ENCODE measurements at places on chromosomes 7 and 10. TPM values are rescaled to one million over a fixed set of nuclear protein-coding genes. Genes with fewer than 3 reads are reported as not detected.

DNA sequence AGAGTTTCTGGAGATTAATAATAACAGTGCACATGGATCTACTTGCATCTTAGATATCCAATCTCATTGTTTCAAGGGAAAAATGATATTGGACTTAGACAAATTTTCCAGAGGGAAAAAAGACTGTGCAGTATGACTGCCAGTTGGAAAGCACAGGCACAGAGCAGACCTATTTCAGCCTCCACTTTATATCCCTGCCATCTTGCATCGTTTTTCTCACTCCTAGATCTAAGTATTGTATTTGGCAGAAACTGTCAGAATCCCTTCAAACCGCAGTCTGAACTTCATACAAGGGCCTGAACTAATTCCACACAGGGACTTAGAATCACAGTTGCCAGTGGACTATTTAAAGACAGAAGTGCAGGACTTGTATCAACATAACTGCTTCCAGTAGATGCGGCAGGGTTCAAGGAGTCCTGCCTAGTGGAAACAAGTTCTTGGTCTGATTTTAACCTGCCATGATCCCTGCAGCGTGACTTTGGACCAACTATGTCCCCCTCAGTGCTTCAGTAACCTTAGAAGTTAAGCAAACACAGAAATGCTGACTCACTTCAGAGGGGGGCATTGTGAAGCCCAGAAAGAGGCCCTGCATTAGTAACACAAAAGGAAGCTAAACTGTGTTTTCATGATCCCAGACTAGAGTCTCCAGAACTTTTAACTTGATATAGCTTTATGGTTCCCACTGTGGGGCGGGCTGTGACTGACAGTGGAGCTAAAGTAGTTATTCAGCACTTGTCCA is 95.7 kb upstream of the PALS2 start:
- H3K27me3 ChIP-seq: no peaks in the 10 kb centered on the region
- H3K27ac ChIP-seq: no peak overlapping the region

DNA sequence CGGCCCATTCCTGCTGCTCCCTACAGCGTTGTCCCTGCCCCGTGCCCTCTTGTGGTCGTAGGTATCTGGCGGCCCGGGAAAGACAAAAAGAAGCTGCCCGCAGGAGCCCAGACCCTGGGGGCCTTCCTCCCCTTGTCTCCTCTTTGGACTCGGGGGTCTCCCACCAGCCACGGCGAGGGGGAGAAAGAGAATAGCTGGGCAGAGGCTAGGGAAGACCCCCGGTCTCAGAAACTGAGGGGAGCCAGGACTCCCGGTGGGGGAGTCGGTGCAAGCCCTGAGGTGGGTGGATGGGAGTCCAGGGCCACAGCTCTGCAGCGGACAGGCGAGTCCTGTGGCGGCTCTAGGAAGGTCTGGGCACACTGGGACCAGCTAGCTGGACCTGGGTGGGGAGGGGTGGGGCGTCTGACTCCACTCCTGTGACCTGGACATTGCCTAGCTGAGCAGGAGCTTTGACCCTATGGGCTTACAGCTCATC is 1.3 kb upstream of the SH2D4B start:
- peak overlapping the region; percentile 62 for H3K4me3 ChIP-seq
- peaks cover 13% of the 10 kb centered on the region for H3K4me1 ChIP-seq
- H3K27me3 ChIP-seq: no peaks in the 10 kb centered on the region
- peak overlapping the region; percentile 85 for H3K27ac ChIP-seq
- no peaks in the 10 kb centered on the region for H3K36me3 ChIP-seq
- no peak for DNase-seq

- H3K4me3 ChIP-seq: no peak overlapping the region
- H3K4me1 ChIP-seq: no peaks in the 10 kb centered on the region
- DNase-seq: no peak
- no peaks in the 10 kb centered on the region for H3K36me3 ChIP-seq
- no peak overlapping the region for H3K27ac ChIP-seq
- H3K27me3 ChIP-seq: no peaks in the 10 kb centered on the region
Observed at GRCh38 chr10:113626809-113627355, 37.0 kb downstream of the NRAP start.

GRCh38 chr7:74452748-74453321 is 871 bp upstream of the GTF2IRD1 start:
- DNase-seq: no peak
- H3K4me3 ChIP-seq: peak overlapping the region; percentile 72
- no peaks in the 10 kb centered on the region for H3K36me3 ChIP-seq

DNA sequence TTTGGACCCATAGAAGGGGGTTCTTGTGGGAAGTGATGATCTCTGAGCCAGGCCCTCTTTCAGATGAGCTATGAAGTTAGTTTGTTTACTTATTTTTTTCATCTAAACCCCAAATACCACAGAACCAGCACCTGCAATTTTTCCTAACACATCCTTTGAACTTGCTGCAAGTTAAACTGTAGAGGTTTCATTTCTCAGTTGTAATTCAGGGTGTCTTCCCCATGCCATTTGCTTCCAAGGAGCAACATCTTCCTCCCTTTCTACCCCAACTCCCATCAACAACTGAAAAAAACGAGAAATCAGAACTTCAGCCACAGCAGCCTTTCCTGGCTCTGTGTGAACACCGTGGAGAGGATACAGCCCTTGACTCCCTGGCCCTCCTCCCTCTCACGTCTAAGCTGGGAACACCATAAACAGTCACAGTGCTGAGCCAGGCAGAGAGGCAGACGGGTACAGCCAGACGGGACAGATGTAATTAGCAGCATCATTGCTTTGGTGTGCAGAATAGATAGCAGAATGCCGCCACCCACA is 63.6 kb downstream of the RGS10 start:
- DNase-seq: no peak
- H3K27ac ChIP-seq: no peak overlapping the region
- H3K4me3 ChIP-seq: no peak overlapping the region
- H3K36me3 ChIP-seq: no peaks in the 10 kb centered on the region
- peaks cover 4% of the 10 kb centered on the region for H3K4me1 ChIP-seq

DNA sequence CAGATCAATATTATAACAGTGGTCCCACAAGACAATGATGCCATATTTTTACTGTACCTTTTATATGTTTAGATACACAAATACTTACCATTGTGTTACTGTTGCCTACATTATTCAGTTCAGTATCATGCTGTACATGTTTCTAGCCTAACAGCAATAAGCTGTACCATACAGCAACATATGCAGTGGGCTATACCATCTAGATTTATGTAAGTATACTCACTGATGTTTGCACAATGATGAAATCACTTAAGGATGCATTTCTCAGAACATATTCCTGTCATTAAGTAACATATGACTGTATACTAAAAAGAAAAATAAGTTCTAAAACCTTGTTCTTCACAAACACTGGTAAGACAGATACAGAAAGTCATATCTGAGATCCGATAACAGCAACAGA is 468.6 kb upstream of the SEMA3A start:
- no peak overlapping the region for H3K27ac ChIP-seq
- no peaks in the 10 kb centered on the region for H3K4me1 ChIP-seq
- no peak for DNase-seq
- no peaks in the 10 kb centered on the region for H3K27me3 ChIP-seq
- no peak overlapping the region for H3K4me3 ChIP-seq

DNA sequence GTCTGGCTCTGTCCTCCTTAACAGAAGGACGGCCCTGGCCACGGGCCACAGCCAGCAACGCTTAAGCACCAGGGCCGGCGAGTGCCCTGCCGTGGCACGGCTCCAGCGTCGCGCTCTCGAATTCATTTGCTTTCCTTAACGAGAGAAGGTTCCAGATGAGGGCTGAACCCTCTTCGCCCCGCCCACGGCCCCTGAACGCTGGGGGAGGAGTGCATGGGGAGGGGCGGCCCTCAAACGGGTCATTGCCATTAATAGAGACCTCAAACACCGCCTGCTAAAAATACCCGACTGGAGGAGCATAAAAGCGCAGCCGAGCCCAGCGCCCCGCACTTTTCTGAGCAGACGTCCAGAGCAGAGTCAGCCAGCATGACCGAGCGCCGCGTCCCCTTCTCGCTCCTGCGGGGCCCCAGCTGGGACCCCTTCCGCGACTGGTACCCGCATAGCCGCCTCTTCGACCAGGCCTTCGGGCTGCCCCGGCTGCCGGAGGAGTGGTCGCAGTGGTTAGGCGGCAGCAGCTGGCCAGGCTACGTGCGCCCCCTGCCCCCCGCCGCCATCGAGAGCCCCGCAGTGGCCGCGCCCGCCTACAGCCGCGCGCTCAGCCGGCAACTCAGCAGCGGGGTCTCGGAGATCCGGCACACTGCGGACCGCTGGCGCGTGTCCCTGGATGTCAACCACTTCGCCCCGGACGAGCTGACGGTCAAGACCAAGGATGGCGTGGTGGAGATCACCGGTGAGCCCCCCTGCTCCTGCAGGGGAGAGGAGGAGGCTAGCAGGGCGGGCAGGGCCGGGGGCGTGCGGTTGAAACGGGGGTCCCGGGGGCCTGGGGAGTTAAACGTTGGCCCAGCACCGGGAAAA is at the start of gene HSPB1:
Gene HSPB1 (plus strand): TSS at position 327 of the 855 bp plus-strand sequence. CDS start 40 bp downstream, at position 367.
- peak; percentile 97 for DNase-seq
- H3K27ac ChIP-seq: peak within 1 kb of the TSS; percentile 95
- H3K4me1 ChIP-seq: peaks cover 33% of the 10 kb centered on the region
- H3K4me3 ChIP-seq: peak within 1 kb of the TSS; percentile 97
- peaks cover 11% of the 10 kb centered on the region for H3K36me3 ChIP-seq
- H3K27me3 ChIP-seq: no peaks in the 10 kb centered on the region

The COL13A1 gene
- 9.2 TPM for total RNA-seq

- no peaks in the 10 kb centered on the region for H3K27me3 ChIP-seq
- H3K36me3 ChIP-seq: no peaks in the 10 kb centered on the region
- H3K27ac ChIP-seq: peak overlapping the region; percentile 67
- H3K4me3 ChIP-seq: peak overlapping the region; percentile 55
- H3K4me1 ChIP-seq: peaks cover 31% of the 10 kb centered on the region
Observed at GRCh38 chr7:105268511-105269392, 120.0 kb downstream of the SRPK2 start.

The TBX20 gene
- 0.65 TPM for total RNA-seq

DNA sequence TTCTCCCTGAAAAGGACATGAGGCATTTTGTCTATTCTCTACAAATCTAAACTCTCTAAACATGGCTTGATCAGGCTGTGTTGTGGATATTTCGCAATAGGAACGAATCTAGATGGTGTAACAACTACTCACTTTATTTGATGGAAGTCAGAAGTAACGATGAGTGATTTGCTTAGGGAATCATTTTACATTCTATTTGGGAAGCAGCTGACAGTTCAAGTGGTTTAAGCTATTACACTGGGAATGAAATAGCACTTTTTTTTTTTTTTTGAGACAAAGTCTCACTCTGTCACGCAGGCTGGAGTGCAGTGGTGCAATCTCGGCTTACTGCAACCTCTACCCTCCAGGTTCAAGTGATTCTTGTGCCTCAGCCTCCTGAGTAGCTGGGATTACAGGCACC is 44.1 kb downstream of the NPY start:
- no peaks in the 10 kb centered on the region for H3K36me3 ChIP-seq
- no peak overlapping the region for H3K27ac ChIP-seq
- peak; percentile 53 for DNase-seq
- no peaks in the 10 kb centered on the region for H3K27me3 ChIP-seq
- H3K4me3 ChIP-seq: no peak overlapping the region

The ARMH3 gene
- 38.6 TPM for total RNA-seq

DNA sequence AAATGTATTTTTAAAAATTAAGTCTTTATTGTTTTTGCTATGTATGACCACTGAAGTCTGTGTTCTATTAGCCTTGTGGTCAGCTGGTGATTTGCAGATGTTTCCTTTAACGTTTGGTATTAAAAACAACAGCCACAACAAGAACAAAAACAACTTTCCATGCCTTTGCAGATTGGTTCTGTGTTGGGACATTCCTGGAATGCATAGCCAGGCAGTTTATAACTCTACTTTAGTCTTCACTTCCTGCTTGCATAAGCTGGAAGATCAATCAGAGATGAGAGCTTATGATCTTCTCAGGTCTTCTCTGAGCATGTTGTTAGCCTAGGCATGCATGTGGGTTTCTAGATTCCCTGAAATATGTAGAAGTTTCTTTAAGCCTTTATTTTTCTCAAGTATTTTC is 58.9 kb upstream of the SEMA3C start:
- DNase-seq: no peak
- no peak overlapping the region for H3K27ac ChIP-seq
- no peaks in the 10 kb centered on the region for H3K27me3 ChIP-seq
- no peaks in the 10 kb centered on the region for H3K36me3 ChIP-seq

- no peak overlapping the region for H3K27ac ChIP-seq
- no peaks in the 10 kb centered on the region for H3K4me1 ChIP-seq
- no peak for DNase-seq
- no peak overlapping the region for H3K4me3 ChIP-seq
- H3K36me3 ChIP-seq: no peaks in the 10 kb centered on the region
Observed at GRCh38 chr7:34260279-34260678, 354.9 kb downstream of the BMPER start.

- DNase-seq: no peak
- H3K27me3 ChIP-seq: no peaks in the 10 kb centered on the region
- peaks cover 37% of the 10 kb centered on the region for H3K4me1 ChIP-seq
- no peaks in the 10 kb centered on the region for H3K36me3 ChIP-seq
- no peak overlapping the region for H3K4me3 ChIP-seq
Observed at GRCh38 chr10:4943821-4944220, 19.4 kb upstream of the AKR1C1 start.

- peak; percentile 63 for DNase-seq
- peak overlapping the region; percentile 81 for H3K4me3 ChIP-seq
- no peaks in the 10 kb centered on the region for H3K27me3 ChIP-seq
- H3K36me3 ChIP-seq: no peaks in the 10 kb centered on the region
- H3K27ac ChIP-seq: peak overlapping the region; percentile 36
Observed at GRCh38 chr7:102287111-102287980, 678 bp downstream of the SH2B2 start.
